ENCODE measurements at places on chromosomes 4 and X.

DNA sequence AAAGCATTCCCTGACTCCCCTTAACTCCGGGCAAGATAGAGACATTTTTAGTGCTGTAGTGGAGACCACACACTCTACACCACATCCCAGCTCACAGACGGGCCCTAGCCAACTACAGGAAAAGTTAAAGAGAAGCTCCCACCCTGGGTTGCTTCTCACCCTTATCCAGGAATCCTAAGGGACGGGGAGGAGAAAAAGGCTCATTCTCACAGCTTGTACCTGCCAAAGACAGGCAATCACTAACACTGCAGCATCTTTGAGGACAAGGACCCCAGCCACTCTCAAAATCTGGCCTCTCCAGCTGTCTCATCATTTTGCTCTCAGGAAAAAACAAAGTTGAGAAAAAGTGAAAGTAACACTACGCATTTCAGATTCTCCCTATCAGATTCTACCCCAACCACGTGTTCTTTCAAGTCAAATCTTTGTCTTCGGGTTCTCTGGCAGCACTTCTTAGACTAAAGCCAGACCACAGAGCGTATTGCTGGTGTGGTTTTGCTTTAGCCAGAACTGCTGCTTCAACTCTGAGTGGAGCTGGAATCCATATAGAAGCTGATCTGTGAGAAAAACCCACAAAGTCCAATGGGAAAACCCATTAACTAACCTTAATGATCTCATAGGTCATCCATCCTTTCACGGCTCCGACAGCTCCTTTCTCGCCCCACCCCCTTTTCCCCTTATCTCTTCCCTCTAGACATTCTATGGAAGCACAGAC lies 605.9 kb upstream of the DIPK2B start:
- no peak for DNase-seq

- DNase-seq: no peak
These were observed 24.8 kb downstream of the PDGFC start for GRCh38 chr4:156946516-156947424.

GRCh38 chr4:88702782-88703181 lies 5.2 kb upstream of the NAP1L5 start:
- no peak for DNase-seq

GRCh38 chr4:107318078-107318477 lies 282.0 kb upstream of the DKK2 start:
- DNase-seq: no peak

DNA sequence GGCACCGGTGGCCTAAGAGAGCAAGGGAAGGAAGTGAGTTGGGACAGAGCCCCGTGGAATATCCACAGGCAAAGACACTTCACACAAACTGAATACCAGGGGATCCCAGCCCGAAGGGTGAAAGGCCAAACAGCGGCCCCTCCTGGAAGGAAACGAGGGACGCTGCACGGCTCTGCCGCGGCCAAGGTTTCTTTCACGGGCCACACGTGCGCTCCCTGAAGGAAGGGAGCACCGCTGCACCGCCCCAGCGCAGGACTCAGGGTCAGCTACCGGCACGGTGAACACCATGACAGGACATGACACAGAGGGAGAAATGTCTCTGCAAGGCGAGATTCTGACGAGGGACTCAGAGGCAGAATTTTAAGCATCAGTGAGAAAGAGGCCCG lies 31.5 kb upstream of the GTPBP6 start:
- DNase-seq: no peak

- DNase-seq: no peak
These were observed 930.3 kb downstream of the STIM2 start for GRCh38 chr4:27790911-27791310.

GRCh38 chrX:119118780-119119395 lies 8.7 kb downstream of the KIAA1210 start:
- DNase-seq: peak; percentile 19

DNA sequence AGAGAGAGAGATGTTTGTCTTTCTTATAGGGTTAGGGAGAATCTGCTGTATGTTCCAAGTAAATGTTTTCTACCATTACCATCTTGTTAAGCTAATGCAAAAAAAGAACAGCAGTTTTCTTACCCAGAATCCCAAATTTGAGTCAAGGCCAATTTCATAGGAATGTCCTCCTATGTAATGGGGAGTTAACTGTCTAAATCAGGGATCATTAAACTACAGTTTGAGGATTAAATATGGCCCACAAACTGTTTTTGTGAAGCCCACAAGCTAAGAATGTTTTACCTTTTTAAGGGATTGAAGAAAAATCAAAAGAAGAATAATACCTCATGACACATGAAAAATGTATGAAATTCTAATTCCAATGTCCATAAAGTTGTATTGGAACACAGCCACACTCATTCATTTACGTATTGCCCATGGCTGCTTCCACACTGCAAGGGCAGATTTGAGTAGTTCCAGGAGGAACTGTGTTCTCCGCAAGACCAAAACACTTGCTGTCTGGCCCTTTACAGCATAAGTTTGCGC lies 113.2 kb upstream of the SPRY1 start:
- no peak for DNase-seq
